ENCODE measurements at places on chromosomes 5 and 9.

DNA sequence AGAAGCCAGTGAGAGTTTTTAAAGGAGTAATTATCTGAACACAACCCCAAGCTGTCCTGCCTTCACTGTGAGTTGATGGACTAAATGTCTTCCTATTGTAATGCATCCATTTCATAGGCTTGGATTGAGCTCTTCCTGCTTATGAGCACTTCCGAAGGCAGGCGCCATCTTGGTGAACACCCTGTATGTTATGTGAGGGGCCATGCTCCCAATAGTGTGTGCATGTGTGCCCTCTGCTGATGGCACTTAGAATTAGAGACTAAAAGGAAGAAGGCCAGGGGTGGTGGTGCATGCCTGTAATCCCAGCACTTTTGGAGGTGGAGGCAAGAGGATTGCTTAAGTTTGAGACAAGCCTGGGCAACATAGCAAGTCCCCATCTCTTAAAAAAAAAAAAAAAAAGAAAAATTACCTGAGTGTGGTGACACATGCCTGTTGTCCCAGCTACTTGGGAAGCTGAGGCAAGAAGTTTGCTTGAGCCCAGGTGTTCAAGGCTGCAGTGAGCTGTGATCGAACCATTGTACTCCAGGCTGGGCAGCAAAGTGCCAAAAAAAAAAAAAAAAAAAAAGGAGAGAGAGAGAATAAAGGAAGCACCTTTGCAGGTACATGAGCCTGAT, 65.0 kb downstream of the C9orf152 start:
- no peak for DNase-seq

GRCh38 chr5:38789134-38789533, 56.7 kb upstream of the OSMR start:
- no peak for DNase-seq

GRCh38 chr9:81182431-81182830, 506.9 kb downstream of the TLE1 start:
- DNase-seq: no peak

GRCh38 chr9:26131886-26132285, 453.6 kb upstream of the TUSC1 start:
- no peak for DNase-seq

DNA sequence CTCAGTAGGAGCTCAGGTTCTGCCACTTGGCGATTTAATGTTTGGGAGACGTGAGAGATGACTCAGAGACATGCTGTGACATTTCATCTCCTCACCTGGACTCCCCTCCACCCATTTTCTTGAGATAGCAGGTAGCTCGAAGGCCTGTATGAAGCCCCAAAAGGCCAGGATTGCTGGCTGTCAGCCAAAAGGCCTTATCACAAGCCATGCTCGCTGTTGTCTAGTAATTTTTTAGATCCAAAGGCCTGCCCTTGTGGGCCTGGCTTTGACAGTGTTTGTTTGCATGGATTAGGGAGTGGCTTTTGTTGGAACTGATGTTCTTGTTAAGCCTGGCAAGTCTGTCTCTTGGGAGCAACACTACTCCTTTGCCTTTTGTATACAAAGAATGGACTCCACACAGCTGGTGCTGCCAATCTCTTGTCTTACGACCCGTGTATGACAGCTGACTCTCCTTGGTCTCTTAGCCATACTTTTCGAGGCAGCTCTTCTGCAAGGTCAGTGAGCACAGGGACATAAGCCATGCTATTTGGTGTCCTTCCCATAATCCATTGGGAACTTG, 22.7 kb downstream of the CAVIN4 start:
- no peak for DNase-seq

GRCh38 chr5:113487781-113488644, at the start of gene MCC:
Gene MCC, minus strand, starts transcription at chr5:113488453.
- DNase-seq: peak; percentile 82

All from neural crest cell (in vitro differentiated cells).